ENCODE measurements at places on chromosomes 4 and X.

- DNase-seq = peak; percentile 14
Measured at GRCh38 chr4:42078184-42078801, 74.2 kb downstream of the BEND4 start.

DNA sequence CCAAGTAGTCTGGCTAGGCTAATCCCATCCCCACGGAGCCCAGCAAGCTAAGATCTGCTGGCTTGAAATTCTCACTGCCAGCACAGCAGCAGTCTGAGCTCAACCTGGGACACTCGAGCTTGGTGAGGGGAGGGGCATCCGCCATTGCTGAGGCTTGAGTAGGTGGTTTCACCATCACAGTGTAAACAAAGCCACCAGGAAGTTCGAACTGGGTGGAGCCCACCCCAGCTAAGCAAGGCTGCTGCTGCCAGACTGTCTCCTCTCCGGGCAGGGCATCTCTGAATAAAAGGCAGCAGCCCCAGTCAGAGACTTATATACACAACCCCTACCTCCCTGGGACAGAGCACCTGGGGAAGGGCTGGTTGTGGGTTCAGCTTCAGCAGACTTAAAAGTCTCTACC lies 639.6 kb downstream of the IQCM start:
- no peak for DNase-seq

- no peak for DNase-seq
Measured at GRCh38 chrX:50202539-50202938, 1.7 kb upstream of the AKAP4 start.

GRCh38 chr4:6470502-6471306 lies 1.7 kb downstream of the PPP2R2C start:
- no peak for DNase-seq

GRCh38 chr4:96407738-96408463 lies 568.0 kb downstream of the PDHA2 start:
- DNase-seq = no peak

GRCh38 chr4:98166025-98166730 lies 22.9 kb upstream of the STPG2 start:
- no peak for DNase-seq

GRCh38 chr4:112823606-112824005 lies 186.7 kb downstream of the LARP7 start:
- no peak for DNase-seq

GRCh38 chr4:59247032-59247431 lies 1953.1 kb upstream of the ADGRL3 start:
- no peak for DNase-seq

- DNase-seq = no peak
Measured at GRCh38 chrX:132505116-132505515, 16.3 kb upstream of the MBNL3 start.

- DNase-seq = no peak
Measured at GRCh38 chr4:184357772-184358171, 116.6 kb downstream of the IRF2 start.

DNA sequence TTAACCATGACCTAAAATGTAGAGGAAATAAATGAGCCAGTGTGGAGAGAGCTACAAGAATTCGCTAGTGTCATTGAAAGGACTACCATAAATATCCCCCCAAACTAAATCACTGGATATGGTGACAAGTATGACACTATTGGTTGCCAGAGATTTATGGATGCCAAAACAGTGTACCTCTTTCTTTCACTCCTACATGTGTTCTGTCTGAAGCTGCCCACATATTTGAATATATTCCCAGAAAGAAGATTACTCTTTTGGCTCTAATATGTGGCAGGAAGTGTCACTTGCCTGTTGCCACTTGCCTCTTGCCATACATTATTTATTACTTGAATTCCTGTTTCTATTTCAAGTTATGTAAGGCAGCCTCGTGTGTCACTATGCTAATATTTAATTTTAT lies 1573.6 kb downstream of the TECRL start:
- DNase-seq = no peak

- no peak for DNase-seq
Measured at GRCh38 chr4:82780752-82781231, 17.8 kb downstream of the SCD5 start.

GRCh38 chr4:72118017-72118416 lies 86.2 kb downstream of the NPFFR2 start:
- no peak for DNase-seq

DNA sequence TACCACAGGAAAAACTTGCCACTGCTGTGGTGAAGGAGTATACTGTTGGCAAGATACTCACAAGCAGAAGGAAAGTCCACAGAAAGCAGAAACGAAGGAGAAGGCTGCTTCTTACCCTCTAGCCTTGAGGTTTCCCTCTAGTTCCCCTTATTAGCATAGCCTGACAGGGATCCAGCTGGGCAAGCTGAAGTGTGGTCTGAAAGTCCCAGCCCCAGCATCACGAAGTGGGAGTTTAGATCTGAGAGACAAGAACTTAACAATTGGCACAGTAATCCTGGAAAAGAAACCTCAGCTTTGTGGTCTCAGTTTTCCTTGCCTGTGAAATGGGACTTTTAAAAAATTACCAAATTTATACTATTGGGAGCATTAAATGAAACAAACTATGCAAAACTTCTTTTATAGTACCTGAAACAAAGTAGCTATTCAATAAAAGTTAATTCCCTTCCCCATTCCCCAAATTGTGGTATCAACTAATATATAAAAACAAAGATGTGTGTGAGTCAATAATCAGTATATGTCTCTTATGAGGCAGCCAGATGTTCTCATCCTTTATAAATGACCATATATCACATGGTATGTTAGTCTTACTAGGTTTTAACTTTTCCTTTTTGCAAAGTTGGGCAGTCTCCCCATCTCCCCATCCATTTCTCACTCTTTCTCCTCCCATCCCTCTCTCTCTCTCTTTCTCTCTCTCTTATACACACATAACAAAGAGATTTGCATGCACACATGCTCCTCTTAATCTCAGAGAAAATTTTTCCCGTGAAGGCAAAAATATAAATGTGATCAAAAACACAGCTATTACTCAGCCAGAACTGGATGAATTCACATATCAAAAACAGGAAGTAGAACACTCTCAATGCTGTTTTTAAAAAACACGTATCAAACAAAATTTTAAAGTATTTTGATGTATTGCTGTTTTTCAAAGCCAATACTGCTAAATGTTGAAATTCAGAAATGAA lies 57.8 kb downstream of the SCFD2 start:
- DNase-seq = no peak

Measured in GM12891 (cell line).